Breast epithelium (tissue), 4 donors: ENCODE measurements at places on chromosomes 2 and 18.

DNA sequence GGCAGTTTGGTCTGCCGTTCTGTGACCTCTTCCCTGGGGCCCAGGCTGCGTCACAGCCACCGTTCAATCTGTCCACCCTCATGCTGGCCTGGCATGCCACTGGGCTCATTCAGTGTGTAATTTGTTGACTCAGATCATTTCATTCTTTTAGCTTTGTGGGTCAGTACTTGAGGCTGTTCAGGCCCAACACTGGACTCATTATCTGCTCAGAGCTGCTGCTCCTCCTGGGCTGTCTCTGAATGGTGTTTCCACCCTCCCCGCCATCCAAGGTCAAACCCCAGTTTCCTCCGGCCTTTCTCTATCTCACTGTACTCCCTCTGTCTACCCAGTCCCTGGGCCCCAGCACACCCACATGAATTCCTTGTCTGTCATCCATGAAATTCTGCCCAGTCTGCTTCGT is 152.4 kb upstream of the NCK2 start:
- DNase-seq = no peak

- no peak for DNase-seq
These were observed 61.7 kb downstream of the PRKCE start for GRCh38 chr2:45713136-45713535.

DNA sequence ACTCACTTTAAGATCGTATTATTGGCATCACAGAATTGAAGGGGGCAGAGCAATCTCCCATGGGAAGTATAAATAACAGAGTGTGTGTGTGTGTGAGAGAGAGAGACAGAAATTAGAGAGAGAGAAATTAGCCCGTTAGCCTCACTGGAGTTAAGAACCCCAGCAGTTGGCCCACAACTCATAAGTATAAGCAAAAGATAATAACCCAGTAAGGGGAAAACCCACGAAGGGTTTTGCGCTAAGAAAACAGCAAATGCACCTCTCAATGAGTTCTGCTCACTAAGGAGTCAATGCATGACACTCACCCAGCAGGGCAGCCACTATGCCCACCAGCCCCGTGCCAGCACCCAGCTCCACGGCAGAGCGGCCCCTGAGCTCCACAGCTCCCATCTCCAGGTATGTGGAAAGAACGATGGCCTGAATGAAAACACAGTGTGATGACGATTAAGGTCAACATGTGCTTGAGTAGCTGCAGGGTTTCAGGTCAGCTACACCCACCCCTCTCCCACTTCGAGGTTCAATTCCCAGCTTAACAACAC is 3.6 kb downstream of the METTL21A start:
- no peak for DNase-seq

DNA sequence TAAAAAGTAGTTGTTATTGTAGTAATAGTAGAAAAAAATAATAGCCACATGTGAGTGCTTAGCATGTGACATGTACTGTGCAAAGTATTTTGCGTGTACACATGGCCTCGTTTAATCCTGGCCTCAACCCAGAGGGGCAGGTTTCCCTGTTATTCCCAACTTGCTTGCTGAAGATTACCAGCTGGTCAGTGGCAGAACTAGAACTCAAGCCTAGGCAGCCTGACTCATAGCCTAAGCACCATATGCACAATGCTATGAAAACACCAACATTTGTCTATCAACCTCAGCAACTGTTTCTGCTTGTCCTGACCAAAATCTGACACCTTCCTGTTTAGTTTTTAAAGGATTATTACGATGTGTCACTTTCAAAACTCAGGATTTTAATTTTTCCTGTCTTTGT is 234.9 kb upstream of the SMAD7 start:
- no peak for DNase-seq

GRCh38 chr2:8672940-8673339 is 8.9 kb upstream of the ID2 start:
- no peak for DNase-seq

DNA sequence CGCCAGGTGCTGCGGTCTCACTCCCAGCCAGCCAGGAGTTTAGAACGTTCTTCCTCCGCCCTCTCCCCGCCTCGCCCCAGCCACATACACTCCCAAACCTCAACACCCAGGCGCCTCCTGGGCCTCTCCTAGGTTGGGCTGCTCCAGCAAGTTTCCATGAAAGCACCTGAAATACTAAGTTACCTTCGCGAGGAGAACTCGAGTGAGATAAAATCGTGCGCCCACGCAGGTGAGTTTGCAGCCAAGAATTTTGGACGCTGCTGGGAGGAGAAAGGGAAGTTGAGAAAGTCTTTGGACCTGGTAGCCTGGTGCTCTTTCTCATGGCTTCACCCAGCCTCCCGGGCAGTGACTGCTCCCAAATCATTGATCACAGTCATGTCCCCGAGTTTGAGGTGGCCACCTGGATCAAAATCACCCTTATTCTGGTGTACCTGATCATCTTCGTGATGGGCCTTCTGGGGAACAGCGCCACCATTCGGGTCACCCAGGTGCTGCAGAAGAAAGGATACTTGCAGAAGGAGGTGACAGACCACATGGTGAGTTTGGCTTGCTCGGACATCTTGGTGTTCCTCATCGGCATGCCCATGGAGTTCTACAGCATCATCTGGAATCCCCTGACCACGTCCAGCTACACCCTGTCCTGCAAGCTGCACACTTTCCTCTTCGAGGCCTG is at the start of gene GPR39:
TSS of gene GPR39 (plus strand) at position 83 of the 673 bp plus-strand sequence.
- DNase-seq = no peak

GRCh38 chr2:23096906-23097602 is 287.9 kb upstream of the KLHL29 start:
- DNase-seq = no peak

- no peak for DNase-seq
These were observed 68.1 kb downstream of the MYOM1 start for GRCh38 chr18:3151399-3152264.

DNA sequence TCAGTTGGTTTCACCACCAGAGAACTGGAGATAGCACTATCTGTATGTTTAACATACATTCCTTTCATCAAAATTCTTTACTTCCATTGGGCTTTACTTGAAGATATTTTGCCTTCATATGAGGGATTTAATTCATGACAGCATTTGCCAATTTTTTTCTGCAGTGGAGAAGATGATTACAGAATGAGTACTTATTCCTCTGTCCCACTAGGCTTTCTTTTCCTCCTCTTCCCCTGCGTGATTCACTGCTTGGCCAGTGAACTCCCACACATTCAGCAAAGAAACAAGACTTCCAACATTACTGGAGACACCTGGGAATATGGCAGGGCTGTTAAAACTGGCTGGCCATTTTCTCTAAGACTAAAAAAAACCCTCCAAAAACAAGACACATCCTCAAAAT is 425.8 kb upstream of the KCNH7 start:
- no peak for DNase-seq

DNA sequence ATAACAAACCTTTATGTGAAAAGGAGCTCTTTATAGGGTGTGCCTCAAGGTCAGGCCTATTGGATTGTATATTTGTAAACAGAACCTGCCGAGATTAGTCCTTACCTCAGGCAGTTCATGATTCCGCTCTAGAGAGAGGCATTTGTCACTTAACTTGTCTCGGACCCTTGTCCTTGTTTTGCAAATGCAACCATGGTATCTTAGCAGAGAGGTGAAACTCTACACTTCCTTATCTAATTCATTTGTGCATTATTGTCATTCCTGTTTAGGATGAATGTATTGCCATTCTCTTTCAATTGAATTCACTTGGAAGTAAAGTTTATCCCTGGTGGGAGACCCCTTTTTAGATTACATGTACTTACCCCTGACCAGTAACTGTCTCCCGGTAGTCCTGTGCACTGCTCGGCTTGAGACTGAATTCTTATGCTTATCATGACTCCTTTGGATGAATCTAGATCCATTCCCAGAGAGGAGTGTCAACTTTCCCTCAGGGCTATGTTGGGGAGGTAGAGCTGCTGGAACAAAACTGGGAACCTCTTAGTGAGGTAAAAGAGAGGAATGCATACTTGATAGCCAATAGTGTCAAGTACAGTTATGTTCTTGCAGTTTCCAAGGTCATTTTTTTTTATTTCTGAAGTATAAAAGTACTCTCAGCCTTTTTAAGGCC is 46.6 kb downstream of the SGPP2 start:
- no peak for DNase-seq

DNA sequence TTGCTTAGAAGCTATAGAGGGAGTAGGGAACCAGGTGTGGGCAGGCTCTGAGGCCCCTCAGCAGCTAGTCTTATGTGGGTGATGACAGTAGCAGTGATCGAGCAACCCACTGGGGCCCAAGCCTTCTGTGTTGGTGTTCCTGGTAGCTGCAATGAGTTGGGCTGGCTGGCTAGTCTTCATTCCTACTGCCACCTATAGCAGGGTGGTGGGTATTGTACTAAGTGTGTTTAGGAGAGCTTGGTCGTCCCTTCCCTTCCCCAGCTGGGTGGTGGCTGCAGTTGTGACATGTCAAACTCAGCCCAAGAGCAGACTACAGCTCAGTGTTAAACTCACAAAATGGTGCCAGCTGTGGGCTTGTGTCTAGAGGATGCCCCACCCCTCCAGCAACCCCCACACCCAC is 486.1 kb upstream of the UBE2E3 start:
- no peak for DNase-seq

- DNase-seq = no peak
These were observed 1.5 kb downstream of the ZNF532 start for GRCh38 chr18:58866066-58866772.

DNA sequence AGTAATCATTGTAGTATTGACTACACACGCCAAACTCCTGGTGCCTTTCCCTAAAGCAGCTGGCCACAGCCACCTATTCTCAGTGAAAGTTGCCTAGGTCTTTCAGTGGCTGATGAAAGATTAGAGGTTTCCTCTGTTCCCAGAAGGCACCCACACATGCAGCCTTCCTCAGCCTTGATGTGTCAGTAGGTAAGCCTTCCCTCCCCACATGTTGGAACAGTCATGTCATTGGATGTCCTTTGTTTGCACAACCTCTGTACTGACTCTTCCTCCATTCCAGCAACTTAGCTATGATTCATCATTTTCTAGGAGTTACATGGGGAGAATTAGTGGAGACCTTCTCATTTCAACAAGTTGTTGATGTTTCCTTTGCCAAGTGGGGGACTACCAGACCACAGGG is 630.8 kb upstream of the SLC39A10 start:
- no peak for DNase-seq

- no peak for DNase-seq
These were observed 153.4 kb downstream of the TNS1 start for GRCh38 chr2:217849154-217849975.

- no peak for DNase-seq
These were observed 4.2 kb upstream of the MYO7B start for GRCh38 chr2:127531221-127531648.

GRCh38 chr2:231238689-231239088 is 40.3 kb downstream of the ARMC9 start:
- no peak for DNase-seq

DNA sequence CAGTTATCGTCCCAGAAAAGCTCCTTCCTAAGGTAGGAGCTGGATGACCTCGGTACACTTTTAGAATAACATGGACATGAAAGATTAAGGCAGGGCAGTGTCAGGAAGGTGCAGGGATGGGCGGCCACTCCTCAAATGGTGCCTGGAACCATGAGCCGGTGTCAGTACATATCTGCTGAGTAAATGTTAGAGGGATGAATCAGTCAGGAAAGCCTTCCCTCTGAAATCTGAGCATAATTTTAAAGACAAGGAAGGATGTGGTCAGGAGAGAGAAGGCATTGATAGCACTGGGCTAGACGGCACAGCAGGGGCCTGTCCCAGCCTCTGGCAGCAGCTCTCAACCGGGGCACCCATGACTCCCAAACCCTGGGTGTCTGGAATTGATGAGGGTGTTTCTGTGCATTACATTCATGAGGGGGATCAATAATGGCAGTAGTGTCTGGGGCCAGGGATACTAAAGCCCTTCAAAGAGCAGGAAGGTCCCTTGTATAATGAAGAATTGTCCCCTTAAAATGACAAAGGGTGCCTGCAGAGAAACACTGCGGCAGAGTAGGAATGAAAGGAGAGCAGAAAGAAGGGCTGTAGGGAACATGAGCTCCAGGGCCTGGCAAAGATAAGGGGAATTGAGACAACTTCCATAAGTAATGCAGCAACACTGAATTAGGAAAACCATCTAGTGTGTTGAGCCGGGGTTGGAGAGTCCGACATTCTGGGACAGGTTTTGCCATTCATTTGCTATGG is 162.3 kb upstream of the REV1 start:
- no peak for DNase-seq

GRCh38 chr2:131104487-131105155 is 515 bp upstream of the PLEKHB2 start:
- peak; percentile 68 for DNase-seq

DNA sequence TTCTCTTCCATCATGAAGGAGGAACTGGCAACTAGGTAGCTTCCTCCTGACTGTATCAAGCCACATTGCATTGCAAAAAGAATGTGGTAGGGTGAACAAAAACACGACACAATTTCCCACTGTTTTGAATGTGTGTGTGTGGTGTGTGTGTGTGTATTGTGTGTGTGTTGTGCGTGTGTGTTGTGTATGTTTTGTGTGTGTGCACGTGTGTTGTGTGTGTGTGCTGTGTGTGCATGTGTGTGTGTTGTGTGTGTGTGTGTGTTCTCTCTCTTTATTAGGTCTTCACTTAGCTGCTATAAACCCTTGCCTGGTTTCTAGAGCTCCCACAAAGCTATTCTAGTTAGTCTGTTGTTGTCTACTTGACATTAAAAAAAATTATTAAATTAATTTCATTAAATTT is 550.0 kb upstream of the GYPC start:
- DNase-seq = no peak

GRCh38 chr2:1701020-1701419 is 43.3 kb downstream of the PXDN start:
- DNase-seq = no peak

GRCh38 chr18:23499291-23499781 is 4.0 kb upstream of the RMC1 start:
- no peak for DNase-seq

DNA sequence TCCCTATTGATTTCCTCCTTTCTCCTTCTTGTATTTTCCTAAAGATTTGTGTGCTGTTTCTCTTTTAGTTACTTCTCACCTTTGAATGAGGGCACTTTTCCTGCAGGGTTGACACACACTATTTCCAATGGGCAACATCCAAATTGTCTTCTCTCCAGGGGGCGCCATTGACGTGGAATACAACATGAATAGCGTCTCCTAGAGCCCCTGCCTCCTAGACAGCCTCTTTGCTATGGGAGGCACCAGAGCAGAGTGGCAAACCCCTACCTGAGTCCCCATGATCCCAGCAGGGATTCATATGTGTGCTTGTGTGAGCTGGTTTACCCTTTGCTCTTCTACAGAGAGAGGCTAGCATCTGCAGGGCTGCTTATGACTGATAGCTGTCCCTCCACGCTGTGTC is 61.3 kb upstream of the ITSN2 start:
- no peak for DNase-seq
